Stimulated activated naive B cell treated with anti-CD40 and anti-IgM and Interleukin-4, amounts not matched to agents 10 μg/mL and 1 μg/mL and 100 μg/mL, for 72 hours (primary cell): ENCODE measurements at places on chromosomes 2 and 18.

- H3K4me3 ChIP-seq = no peak overlapping the region
- H3K27me3 ChIP-seq = peaks cover 4% of the 10 kb centered on the region
- H3K27ac ChIP-seq = peak overlapping the region; percentile 59
- peaks cover 33% of the 10 kb centered on the region for H3K4me1 ChIP-seq
Observed at GRCh38 chr2:197378494-197379307, 56.1 kb downstream of the SF3B1 start.

DNA sequence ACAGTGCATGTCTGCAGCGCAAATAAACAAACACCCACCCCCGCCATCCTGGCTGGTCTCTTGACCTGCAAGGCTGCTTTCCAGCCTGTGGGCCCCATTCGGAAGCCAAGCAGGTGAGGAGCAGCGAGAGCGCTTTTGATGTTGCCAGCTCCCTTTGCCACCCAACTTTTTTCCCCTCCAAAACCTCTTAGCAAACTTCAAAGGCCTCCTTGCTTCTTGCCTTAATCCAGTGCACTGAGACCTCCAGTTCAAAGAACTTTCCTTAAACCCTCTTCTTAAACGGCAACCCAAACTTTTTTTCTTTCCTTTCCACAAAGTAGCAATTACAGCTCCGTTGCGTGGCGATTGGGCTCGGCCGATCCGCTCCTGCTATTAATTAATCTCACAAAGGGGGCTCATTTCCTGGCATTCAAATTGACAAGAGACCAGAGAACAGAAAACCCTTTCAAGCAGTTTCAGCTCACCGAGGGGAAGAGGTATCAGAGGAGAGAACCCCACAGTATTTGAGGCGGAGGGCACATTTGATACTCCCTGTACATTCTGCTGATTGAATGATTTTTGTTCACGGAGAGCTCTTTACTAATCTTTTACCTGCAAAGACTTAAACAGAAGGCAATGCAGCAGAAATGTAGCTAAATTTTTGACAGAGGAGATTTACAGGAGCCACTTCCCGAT is 531.4 kb downstream of the TMEM182 start:
- H3K27ac ChIP-seq = no peak overlapping the region
- H3K36me3 ChIP-seq = no peaks in the 10 kb centered on the region
- H3K4me3 ChIP-seq = no peak overlapping the region
- no peaks in the 10 kb centered on the region for H3K27me3 ChIP-seq

DNA sequence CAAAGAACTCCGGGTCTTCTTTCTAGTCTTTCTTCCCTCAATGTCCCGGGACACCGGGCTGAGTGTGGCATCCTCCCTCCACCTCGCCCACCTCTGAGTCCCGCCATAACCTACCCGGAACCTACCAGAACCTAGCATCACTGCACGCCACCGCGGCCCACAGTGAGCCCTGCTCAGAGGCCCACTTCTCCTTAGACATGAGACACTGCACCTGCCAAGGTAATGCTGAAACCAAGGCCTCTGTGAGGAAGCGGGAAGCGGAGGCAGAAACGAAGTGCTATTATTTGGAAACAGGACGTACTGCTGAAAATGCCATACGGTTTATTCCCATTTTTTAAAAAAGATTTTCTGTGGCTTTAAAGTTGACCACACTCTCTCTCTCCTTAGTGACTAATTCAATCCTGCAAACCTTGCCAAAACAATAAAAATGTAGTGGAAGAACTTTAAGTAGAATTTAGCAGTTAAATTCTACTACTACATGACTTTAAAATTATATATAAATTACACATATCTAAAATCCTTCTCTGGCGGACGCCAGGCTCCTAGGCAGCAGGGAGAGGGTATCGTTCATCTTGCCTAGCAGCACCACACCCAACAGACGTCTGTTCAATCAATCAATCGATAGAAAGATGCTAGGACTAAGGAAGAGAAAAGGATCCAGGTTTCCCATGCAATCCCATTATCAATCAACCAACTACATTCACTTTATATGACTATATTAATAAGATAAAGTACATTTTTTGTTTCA is 82.0 kb downstream of the ZNF516 start:
- H3K4me1 ChIP-seq = peaks cover 36% of the 10 kb centered on the region
- peaks cover 40% of the 10 kb centered on the region for H3K36me3 ChIP-seq
- H3K4me3 ChIP-seq = no peak overlapping the region

- no peak overlapping the region for H3K27ac ChIP-seq
- peaks cover 9% of the 10 kb centered on the region for H3K36me3 ChIP-seq
- no peaks in the 10 kb centered on the region for H3K4me1 ChIP-seq
- no peak overlapping the region for H3K4me3 ChIP-seq
Observed at GRCh38 chr18:12540751-12541150, 117.2 kb downstream of the SPIRE1 start.

GRCh38 chr18:36867056-36867455 is 38.1 kb downstream of the KIAA1328 start:
- H3K36me3 ChIP-seq = peaks cover 32% of the 10 kb centered on the region
- no peak overlapping the region for H3K27ac ChIP-seq
- DNase-seq = no peak
- no peak overlapping the region for H3K4me3 ChIP-seq
- H3K27me3 ChIP-seq = no peaks in the 10 kb centered on the region
- H3K4me1 ChIP-seq = peaks cover 2% of the 10 kb centered on the region

DNA sequence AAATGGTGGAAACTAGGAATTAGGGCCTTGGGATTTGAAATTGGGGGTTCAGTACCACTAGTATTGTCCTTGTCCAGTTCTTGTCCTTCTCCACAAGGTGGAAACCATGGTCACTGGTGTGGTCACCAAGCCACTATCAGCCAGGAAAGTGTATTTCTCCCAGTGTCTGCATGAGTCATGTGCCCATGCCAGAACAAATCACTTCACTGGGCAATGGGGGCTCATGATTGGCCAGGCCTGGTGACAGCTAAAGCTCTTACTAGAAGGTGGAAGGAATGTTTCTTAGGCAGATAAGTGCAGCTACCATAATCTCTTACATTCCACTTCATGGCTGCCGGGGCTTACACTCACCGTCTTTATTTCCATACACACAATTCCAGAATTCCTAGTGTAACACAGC is 124.8 kb upstream of the TACR1 start:
- no peak overlapping the region for H3K27ac ChIP-seq
- H3K36me3 ChIP-seq = peaks cover 3% of the 10 kb centered on the region
- H3K4me1 ChIP-seq = peaks cover 14% of the 10 kb centered on the region
- H3K27me3 ChIP-seq = peaks cover 5% of the 10 kb centered on the region

- H3K27me3 ChIP-seq = peaks cover 6% of the 10 kb centered on the region
- no peak overlapping the region for H3K4me3 ChIP-seq
- no peak for DNase-seq
- H3K4me1 ChIP-seq = no peaks in the 10 kb centered on the region
- H3K27ac ChIP-seq = no peak overlapping the region
Observed at GRCh38 chr18:615092-615521, 18.3 kb downstream of the CLUL1 start.

GRCh38 chr2:12452185-12452584 is 264.6 kb upstream of the TRIB2 start:
- H3K36me3 ChIP-seq = no peaks in the 10 kb centered on the region
- DNase-seq = no peak
- peak overlapping the region; percentile 54 for H3K4me3 ChIP-seq
- peak overlapping the region; percentile 2 for H3K27ac ChIP-seq

- no peaks in the 10 kb centered on the region for H3K27me3 ChIP-seq
- H3K4me1 ChIP-seq = no peaks in the 10 kb centered on the region
- no peak for DNase-seq
- no peaks in the 10 kb centered on the region for H3K36me3 ChIP-seq
- H3K27ac ChIP-seq = no peak overlapping the region
Observed at GRCh38 chr2:40666398-40666797, 214.5 kb upstream of the SLC8A1 start.

DNA sequence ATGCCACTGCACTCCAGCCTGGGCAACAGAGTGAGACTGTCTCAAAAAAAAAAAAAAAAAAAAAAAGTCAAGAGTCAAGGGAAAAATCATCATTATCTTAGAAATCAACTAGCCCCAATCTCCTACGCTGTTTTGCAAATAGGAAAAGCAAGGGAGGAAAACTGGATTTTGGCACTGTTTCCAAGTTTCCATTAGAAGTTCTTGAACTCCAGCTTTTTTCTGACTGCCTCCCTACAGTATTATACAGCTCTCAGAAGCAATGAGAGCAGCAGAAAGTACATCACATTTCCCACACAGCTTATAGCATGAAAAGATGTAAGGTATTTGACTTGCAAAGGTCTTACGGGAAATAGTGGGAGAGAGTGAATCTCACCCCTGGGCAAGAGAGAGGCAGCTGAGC is 127.8 kb downstream of the OSR1 start:
- H3K4me1 ChIP-seq = no peaks in the 10 kb centered on the region
- H3K27ac ChIP-seq = no peak overlapping the region
- no peaks in the 10 kb centered on the region for H3K36me3 ChIP-seq
- DNase-seq = no peak
- H3K27me3 ChIP-seq = no peaks in the 10 kb centered on the region
- H3K4me3 ChIP-seq = no peak overlapping the region
